BE2C (cell line): ENCODE measurements at places on chromosomes 5 and 9.

GRCh38 chr5:55415071-55415470 lies 107.3 kb downstream of the MTREX start:
- DNase-seq: no peak

DNA sequence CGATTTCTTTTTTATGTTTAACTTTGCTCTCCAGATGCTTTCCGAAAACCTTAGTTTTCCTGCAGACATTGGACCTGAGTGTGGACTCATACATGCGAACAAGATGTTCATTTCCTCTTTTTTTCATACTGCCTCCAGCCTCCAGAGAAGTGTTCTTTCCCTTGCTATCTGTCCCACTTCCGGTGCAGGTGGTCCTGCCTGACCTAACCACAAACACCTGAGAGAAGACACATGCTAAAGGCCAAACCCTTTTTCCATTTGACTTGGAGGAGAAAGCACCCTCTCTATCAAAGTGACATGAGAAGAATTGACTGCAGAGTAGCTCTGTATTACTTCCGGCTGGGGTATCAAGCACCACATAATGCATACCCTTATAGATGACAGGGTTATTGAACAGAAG lies 334.0 kb downstream of the ARHGEF28 start:
- DNase-seq: no peak

DNA sequence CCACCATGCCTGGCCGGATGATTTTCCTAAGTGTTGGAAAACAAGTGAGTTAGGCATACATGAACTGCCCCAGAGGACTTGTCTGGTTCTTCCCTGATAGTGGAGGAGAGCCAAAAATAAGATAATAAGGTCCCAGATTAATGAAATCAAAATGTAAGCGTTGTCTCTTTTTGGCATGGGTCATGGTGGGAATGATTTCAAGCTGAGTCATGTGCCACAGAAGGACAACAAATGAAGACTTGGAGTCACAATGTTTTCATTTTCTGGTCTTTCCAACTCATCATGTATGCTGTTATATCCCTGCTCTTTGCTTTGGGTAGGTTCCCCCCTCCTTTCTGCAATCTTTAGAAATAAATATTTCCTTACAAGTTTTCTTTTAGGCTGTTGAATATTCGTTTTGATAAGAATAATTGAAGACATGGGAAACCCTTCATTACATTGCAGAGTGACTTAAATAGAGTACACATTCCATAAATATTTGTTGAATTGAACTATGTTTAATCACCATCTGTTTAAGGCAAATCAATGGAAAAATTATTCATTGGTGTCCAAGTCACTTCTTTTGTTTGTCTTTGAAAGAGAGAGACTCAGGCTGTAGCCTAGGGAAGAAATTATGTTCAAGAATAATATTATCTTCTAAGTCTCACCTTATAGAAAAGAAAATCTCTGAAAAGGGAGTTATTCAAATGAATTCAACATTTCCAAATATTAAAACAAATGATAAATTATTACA lies 196.3 kb downstream of the CSNK1G3 start:
- no peak for DNase-seq

GRCh38 chr5:148687427-148687826 lies 33.1 kb upstream of the HTR4 start:
- DNase-seq: peak; percentile 66

- DNase-seq: no peak
Measured at GRCh38 chr5:174755106-174755505, 30.7 kb downstream of the MSX2 start.

DNA sequence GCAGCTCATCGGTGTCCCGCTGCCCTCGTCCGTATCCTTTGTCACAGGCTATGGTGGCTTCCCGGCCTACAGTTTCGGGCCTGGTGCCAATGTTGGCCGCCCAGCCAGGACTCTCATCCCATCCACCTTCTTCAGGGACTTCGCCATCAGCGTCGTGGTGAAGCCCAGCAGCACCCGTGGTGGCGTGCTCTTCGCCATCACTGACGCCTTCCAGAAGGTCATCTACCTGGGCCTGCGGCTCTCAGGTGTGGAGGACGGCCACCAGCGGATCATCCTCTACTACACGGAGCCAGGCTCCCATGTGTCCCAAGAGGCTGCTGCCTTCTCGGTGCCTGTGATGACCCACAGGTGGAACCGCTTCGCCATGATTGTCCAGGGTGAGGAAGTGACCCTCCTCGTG lies 41.9 kb downstream of the COL15A1 start:
- DNase-seq: no peak

- no peak for DNase-seq
Measured at GRCh38 chr9:130345897-130346385, 80.4 kb downstream of the HMCN2 start.
